ENCODE measurements at places on chromosomes 1 and 21.

DNA sequence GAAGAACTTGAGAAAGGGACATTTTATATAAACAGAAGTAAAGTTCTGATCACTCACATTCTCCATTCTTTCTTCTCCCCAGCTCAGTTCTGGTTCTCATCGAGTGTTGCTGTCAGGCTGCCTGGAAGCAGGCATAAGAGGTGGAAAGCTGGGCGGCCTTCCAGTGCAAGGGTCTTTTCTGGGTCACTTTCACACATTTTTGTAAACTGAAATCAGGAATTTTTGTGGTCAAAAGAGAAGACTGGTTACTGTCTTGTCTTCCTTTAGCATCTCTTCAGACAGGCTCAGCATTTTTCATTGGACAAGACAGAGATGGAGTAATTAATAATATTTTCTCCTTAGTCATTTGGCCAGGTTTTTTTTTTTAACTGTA lies 93.7 kb downstream of the CTH start:
- DNase-seq = peak; percentile 58

DNA sequence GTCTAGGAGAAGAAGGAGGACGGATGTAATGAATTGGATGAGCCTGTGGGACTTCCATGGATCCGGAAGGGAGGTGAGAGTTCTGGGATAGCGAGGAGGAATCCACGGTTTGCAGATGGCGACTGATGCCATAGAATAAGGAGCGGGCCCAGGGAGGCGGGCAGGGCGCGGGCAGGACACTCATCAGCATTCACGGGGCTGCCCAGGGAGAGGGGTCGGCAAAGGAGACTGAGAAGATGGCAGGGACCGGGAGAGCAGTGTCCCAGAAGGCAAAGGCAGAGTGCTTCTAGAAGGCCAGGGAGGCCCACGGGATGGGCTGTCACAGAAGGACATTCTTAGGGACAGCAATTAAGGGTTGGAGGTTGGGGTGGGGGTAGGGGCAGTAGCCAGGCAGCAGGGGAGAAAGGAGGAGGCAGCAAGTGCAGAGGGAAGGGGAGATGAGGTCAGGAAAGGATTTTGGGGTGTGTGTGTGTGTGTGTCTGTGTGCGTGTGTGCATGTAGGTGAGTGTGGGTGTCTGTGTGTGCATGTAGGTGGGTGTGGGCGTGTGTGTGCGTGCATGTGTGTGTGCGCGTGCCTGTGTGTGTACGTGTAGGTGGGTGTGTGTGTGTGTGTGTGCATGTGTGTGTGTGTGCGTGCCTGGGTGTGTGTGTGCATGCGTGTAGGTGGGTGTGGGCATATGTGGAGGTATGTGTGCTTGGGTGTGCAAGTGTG lies 1.1 kb upstream of the COL8A2 start:
- DNase-seq = no peak

DNA sequence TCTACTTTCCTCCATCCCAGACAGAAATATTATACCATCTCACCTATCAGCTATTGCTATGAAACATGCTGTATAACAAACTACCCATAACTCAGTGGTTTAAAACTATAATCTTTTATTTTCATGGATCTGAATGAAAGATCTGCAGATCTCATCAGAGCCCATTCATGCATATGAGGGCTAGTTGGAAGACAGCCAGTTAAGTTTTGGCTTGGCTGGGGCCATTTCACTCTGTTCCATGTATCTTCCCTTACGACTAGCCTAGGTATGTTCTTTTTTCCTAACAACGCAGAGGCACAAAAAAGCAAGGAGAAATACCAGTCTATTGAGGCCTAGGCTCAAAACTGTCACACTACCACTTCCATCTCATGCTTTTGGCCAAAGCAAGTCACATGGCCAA lies 28.1 kb upstream of the RGS1 start:
- no peak for DNase-seq

DNA sequence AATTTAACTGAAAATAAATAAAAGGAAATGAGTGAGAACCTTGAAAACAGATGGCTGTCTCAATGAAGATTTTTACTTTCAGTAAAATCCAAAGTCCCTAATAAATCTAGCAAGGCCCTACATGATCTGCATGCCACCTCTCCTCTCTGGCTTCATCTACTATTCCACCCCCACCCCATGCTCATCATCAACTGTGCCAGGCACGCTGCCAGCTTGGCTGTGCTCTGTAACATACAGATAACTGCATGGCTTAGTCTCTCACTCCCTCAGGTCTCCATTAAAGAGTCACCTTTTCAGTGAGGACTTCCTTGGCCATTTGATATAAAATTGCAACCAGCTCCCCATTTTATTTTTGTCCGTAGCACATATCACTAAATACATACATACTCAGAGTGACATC lies 26.7 kb downstream of the RGSL1 start:
- DNase-seq = no peak

- DNase-seq = no peak
Observed at GRCh38 chr1:203402629-203403337, 51.9 kb upstream of the FMOD start.

GRCh38 chr1:8870616-8871538 lies 7.6 kb downstream of the ENO1 start:
- no peak for DNase-seq

DNA sequence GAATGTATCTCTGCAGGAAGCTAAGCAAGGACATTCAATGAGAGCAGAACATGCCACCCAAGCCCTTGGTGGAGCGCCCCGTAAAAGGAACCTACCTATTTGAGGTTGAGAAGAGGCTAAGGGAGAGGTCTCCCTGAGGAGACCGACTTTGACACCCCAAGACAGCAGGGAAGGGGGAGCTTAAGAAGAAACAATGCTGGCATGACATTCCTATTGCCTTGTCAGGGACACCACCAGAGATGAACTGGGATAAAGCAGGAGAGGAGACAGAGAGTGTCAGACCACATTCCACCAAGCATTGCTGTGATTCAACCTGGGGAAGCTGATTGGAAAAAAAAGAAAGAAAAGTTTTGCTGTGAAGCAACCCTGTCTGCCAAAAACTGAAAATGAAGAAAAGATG lies 13.3 kb upstream of the S100A2 start:
- no peak for DNase-seq

- DNase-seq = no peak
Observed at GRCh38 chr1:239999170-239999569, 92.5 kb upstream of the FMN2 start.

- no peak for DNase-seq
Observed at GRCh38 chr1:183806125-183806524, 1.2 kb downstream of the RGL1 start.

GRCh38 chr1:72051538-72051937 lies 230.8 kb downstream of the NEGR1 start:
- DNase-seq = no peak

DNA sequence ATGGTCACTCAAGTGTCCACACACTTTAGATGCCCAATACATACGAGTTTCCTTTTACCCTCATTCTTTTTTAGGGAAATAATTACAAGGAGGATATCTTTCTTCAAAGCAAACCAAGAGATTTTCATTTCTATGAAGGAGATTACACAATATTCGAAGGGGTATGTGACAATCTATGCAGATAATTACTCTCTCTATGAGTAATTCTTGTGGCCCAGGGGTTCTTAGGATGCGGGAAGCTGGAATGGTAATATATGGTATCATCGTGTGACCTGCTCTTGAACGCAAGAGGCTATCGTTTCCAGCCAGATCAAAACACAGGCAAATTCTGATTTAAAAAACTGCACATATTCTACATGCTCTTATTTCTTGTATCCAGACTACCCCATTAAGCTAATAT lies 14.6 kb downstream of the DSCAM start:
- DNase-seq = no peak

DNA sequence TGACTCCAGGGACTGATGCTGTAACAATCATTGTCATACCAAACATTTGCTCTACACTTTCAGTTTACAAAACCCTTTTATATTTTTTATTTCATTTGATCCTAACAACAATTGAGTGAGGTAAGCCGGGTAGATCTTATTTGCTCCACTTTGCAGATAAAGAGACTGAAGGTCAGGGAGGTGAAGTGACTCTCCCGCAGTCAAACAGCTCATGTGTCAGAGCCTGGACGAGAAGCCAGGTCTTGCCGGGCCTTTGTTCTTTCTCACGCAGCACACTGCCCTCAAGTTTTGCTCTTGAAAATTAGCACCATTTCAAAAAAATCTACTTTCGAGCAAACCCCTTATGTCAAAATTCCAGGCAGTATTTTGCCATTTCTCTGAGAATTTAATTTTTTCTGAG lies 65.2 kb downstream of the CD247 start:
- no peak for DNase-seq

DNA sequence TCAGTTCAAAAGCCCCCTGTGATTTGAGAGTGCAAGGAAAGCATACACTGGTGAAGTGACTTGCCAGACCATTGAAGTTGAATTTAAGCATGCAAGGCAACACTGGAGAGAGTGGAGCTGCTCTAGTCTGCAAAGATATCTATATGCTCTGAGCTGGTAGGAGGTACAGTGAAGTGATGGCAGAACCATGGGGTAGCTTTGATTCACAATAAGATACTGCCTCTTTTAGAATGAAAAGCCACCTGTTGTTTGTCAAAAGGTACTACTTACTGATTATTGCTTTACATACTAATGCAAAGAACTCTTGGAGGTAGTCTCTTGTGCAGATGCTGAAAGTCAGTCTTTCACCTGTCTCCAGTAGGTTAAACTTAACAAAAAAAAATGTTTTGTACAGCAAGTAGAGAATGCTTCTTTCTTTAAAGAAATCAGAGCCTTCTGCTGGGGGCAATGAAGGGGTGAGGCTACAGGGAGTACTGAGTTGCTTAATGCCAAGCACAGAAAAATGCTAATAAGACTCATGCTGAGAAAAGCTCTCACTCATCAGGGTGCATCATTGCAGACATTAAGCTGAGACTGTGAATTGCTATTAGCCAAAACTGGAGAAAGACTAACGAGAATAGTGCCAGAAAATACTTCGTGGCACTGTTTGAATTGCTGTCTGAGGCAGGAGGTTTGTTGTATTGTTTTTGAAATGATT lies 1150.5 kb upstream of the TMPRSS15 start:
- no peak for DNase-seq

DNA sequence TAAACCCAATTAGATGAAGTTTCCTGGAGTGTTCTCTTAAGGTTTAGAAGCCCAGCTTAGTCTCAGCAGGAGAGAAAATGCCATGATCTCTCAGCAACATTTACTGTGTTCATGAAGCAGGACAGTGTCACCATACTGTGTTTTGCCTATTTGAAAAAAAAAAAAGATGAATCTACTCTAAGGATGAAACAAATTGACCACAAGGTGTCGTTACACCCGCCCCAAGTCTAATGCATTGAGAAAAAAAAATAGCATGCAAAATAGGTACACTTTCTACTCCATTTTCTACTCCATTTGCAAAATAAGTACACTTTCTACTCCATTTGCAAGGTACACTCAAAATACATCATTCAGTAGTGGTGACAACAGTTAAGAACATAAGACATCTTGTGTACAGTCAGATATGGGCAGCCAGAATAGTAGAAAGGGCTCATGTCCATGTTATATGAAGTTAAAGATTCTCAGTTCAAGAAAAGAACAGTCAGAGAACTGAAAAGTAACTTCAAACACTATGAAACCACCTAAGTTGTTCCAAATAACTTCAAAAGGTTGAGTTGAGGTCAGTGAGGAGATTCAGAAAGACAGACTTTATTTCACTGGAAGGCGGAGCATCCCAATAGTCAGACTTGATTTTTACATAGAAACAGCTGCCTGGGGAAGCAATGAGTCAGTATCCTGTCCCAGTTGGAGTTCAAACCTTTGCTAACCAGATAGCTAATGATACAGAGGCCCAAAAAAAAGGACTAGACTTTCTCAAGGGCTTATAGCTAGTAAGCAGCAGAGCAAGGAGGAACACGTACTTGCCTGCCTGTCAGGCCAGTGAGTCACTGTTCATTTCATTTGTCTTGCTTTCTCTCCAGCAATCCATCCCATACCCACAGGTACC lies 13.3 kb downstream of the PLPPR5 start:
- DNase-seq = no peak

Measured in femur (tissue), 1 donor.